ENCODE measurements at places on chromosomes 2 and 18. TPM values are rescaled to one million over a fixed set of nuclear protein-coding genes. Genes with fewer than 3 reads are reported as not detected.

- DNase-seq = no peak
These were observed 9.1 kb upstream of the TEX51 start for GRCh38 chr2:126889496-126890135.

- no peak for DNase-seq
These were observed 57.8 kb upstream of the LMAN1 start for GRCh38 chr18:59416818-59417217.

The ABCG5 gene
- not detected for total RNA-seq

The TRIM43 gene
- total RNA-seq = not detected

DNA sequence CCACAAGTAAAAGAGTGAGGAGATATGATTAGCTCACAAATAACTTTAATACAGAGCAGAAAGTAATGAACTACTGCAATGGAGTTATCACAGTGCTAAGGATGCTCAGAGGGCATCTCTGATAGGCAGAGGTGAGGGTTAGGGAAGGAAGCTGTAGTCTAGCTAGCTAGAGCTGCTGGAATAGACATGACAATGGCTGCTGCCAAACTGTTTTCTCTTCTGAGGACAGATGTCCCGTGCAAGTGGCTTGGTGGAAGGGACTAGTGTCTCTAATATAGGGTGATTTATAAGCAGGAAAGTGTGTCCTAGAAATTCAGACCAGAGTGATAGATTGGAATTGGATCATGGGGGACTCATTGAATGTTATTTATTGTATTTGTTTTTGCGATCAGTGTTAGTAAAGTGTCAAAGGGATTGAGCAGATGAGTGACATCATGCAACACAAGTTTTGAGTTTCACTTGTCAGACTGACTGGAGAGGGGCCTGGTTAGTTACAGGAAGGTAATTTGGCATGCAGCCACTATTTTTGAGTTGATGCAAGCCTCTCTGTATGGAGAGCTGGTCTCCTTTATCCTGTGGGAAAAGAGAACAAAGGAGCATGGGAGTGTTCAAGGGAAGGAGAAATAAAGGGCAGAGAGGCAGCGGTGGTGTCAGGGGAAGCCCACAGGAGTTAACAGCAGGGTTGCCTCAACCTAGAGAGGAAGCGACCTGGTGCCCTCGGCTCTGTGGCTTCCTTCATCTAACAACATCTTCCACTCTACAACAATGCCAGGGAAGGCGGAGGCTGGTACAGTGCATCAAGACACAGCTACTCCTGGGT lies 1.9 kb downstream of the CTLA4 start:
- peak; percentile 87 for DNase-seq
